ENCODE measurements at places on chromosomes 2 and 18. TPM values are rescaled to one million over a fixed set of nuclear protein-coding genes. Genes with fewer than 3 reads are reported as not detected.

Gene TUBB8B
- polyA plus RNA-seq = 0.86 TPM

Gene INHBB
- 0.27 TPM for polyA plus RNA-seq

DNA sequence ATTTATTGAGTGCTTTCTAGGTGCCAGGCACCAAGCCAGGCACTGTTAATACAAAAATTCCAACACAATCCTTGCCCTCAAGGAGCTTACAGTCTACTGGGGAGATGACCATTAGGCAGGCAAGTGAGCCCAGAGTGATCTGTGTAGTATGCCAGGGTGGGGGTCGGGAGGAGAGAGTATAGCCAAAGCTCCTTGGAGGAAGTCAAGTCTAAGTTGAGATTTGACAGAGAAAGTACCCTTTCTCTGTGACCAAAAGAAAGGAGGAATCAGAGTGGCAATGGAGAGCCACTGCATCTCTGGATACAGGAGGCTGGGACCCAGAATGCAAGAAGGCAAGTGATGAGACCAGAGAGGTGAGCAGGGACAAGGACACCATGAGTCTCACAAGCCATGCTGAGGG, 7.5 kb downstream of the ANKRD53 start:
- DNase-seq = no peak

DNA sequence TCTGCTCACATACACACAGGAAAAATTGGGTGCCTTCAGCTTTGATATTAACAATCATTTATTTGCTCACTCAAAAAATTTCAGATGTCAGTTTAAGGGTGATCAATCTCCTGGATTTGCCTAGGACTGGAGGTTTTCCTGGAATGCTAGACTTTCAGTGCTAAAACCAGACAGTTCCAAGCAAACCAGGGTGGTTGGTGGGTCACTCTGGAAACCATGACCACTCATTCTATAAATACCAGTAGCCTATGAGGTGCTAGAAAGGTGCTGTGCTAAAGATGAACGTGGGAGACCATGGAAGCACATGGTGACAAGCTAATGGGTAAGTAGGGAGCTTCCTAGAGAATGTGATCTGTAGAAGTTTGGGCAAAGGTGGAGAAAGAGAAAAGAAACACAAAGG, 25.4 kb upstream of the STPG4 start:
- no peak for DNase-seq

Gene FAM124B
- polyA plus RNA-seq = 2.8 TPM

Gene PLA2R1
- polyA plus RNA-seq = 117 TPM

- no peak for DNase-seq
Measured at GRCh38 chr2:145184741-145185651, 665.1 kb upstream of the ZEB2 start.

GRCh38 chr2:176039375-176039774, 37.3 kb upstream of the LNPK start:
- no peak for DNase-seq

GRCh38 chr2:213726101-213726500, 441.8 kb downstream of the SPAG16 start:
- DNase-seq = no peak

DNA sequence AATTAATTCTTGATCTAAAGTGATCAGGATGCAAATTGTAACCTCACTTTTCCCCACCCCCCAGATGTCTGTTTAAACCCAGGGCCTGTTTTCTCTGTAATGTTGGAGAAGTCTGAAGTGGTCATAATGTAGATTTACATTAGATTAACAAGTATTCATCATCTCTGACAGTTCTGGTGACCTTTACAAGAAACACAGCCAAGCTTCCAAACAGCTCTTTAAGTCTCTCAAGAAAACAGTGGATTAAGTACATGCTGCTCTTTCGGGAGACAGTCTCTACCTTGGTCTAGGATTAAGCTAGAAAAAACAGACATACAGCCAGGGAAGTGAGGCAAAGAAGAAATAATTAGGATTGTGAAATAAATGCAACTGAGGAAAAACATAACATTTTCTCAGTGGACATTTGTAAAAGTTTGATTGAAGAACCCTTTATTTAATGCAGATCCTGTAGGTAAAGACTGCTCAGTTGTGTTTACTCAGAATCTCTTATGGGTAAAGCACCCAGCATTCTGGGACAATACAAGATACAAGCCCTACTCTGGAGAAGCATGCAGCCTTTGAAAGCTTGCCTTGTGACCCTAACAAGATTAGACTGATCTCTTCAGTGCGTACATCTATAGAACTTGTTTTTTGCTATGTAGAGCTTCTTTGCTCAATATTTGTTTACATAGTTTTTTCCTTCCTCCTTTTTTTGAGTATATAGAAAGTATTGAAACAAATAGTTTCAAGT, 203.9 kb downstream of the PHLPP1 start:
- no peak for DNase-seq

Data from renal cortex interstitium (tissue), 15 donors.